ENCODE measurements at places on chromosomes 12 and 14. TPM values are rescaled to one million over a fixed set of nuclear protein-coding genes. Genes with fewer than 3 reads are reported as not detected.

DNA sequence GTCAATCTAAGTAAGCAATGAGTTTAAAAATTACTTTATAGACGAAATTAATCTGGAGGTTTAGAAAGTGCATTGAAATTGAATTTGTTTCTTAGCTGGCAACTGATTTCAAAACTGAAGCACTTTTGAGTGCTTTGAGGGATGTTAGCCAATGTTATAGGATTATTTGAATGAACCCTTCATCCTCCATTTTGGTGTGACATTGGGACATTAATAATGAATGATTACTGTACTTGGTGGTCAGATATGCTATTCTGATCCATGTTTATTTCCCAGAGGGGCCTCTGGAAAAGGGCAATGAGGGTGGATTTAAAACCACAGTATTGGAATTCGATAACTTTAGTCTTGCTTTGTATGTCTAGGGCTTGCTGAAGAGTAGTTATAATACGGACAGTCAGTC lies 183.2 kb downstream of the AKAP6 start:
- no peak for DNase-seq

DNA sequence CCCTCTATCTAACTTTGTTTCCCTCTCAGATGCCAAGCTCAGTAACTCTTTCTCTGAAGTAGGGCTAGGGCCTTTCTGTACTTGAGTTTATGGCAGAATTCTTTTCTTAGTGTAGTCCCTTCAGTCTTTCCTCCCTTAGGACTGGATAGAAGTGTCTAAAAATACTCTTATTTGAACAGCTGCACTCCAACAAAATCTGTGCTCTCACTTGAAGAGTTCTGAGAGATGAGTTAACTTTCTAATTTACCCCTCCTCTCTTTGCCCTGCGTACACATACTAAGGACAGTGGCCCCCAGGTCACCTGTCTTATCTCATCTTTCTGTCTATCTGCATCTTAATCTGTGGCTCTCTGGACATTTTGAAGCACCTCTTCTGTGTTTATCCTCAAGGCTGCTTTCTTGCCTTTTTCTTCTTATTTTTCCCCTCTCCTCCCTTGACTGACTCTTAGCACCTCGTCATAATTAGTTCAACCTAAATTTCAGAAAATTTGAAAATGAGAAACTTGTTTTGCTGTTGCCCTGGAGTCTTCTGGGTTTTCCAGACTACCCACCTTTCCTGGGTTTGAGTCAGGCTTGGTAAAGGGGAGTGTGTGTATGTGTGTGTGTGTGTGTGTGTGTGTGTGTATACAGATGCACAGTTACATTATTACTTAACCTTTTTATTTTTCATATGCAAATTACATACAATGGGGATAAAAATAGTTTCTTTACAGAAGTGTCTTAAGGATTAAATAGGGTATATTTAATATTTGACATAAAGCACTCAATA lies 23.9 kb downstream of the NCKAP1L start:
- DNase-seq: no peak

DNA sequence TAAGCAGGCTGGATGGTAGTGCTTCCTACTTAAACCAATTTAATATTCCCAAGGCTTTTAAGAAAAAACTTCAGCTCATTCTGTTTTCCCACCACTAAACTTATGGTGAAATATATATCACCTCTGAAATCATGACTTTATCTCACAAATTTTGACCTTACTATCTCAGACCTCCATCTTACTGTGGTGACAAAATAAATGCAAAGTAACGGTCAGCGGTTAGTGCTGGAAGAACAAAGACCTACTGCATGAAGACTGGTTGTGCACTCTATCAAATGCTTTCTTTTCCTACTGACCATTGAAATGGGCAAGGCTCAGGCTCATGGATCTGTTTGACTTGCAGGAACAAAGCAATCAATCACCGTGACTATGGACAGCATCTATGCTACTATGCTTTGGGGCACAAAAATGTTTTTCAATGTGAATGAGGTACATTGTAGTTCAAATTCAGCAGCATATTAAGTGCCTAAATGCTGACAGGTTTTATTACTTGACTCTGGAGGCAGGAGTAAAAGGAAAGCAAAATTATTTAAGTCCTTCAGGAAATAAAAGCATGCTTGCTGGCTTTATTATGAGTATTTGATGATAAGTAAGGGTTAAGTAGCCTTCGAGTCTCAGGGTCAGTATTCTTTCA lies 43.1 kb upstream of the GTF2A1 start:
- no peak for DNase-seq

- no peak for DNase-seq
Measured at GRCh38 chr12:93593843-93594242, 21.4 kb downstream of the SOCS2 start.

GRCh38 chr14:100539766-100540140 lies 47.5 kb downstream of the BEGAIN start:
- DNase-seq: no peak

DNA sequence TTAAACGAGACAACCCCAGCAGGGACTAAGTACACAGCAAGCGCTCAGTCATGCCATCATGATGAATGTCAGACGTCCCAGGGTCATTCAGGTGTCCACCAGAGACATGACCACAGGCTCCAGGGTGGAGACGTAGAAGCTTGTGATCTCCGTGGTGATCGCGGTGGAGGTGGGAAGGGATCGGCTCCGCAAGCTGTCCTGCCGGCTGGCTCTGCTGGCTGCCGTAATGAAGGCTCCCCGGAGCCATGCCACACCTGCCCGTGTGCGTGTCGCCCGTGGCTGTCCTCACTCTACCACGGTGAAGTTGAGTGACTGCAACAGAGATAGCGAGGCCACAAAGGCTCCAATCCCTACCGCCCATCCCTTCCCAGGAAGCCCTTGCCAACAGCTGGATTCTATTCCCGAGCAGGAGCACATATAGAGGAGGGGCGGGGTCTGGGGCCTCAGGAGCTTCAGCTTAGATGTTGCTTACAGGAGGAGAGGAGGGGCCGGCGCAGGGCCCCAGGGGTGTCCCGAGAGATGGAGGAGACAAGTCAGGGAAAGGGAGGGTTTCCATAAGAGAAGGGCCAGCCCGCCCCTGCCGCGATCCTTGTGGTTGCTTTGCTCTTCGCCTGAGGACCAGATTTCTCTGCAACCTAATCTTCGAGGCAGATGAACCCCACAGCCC lies 332.6 kb upstream of the SFSWAP start:
- DNase-seq: no peak

- DNase-seq: no peak
Measured at GRCh38 chr12:117042862-117043261, 56.4 kb downstream of the TESC start.

DNA sequence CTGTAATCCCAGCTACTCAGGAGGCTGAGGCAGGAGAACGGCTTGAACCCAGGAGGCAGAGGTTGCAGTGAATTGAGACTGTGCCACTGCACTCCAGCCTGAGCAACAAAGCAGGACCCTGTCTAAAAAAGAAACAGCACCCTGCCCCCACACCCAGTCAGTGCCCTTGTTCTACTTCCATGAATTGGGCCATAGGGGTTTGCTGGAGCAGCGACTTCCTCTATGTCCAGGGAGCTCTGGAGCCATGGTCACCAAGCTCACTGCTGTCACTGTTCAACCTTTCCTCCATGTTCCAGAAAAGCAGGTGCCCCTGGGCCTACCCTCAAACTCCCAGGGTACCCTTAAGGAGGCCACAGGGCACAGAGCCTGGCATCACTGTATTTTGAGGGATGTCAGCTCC lies 116.8 kb downstream of the RIN3 start:
- DNase-seq: no peak

GRCh38 chr14:106843951-106844483 lies 1317.6 kb downstream of the TMEM121 start:
- DNase-seq: peak; percentile 39

DNA sequence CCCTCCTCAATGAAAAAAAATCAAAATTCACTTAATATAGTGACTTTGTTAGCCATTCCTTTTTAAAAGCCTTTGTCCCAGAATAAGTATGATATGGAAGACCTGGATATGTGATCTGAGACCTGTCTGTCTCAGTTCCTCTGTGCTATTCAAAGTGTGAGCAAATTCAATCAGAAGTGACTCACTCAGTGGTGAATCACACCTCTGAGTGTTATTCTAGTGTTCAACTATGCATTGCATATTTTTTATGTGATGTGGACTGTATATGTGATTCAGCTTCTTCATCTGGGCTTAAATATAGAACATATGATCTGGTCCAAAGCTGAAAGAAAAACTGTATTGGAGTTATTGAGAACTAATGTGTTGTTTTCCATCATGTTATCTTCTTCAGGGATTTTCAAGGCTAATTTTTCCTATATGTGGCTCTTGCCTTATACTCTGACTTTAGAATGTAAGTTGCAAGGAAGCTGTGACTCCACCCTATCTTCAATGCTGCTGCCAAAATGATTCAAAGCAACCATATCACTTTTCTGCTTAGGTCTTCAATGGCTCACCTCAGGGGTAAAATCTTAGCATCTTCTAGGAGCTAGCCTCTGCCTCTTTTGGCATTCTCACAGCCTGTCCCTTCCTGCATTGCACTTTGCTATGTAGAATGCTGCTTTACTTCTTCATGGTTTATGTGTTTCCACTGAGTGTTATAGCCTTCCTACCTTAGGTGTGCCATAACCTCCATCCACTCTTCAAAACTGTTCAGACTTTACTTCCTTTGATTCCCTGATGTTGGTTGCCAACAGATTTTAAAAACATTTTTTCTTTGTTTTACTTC lies 169.8 kb downstream of the OTOGL start:
- no peak for DNase-seq

GRCh38 chr12:132520421-132521199 lies 30.7 kb downstream of the FBRSL1 start:
- DNase-seq: no peak

Gene GPR135
- 0.91 TPM for total RNA-seq

Gene BICDL1
- 146 TPM for total RNA-seq
